ENCODE measurements at places on chromosomes 12 and 14. TPM values are rescaled to one million over a fixed set of nuclear protein-coding genes. Genes with fewer than 3 reads are reported as not detected.

CCDC197 gene
- not detected for total RNA-seq

RNASE4 gene
- 6.9 TPM for total RNA-seq

CLEC1B gene
- not detected for total RNA-seq

- no peak for DNase-seq
- no peaks in the 10 kb centered on the region for H3K36me3 ChIP-seq
- H3K4me1 ChIP-seq = no peaks in the 10 kb centered on the region
- no peak overlapping the region for H3K27ac ChIP-seq
- no peak overlapping the region for H3K4me3 ChIP-seq
- no peaks in the 10 kb centered on the region for H3K27me3 ChIP-seq
These were observed 50.5 kb downstream of the FAM222A start for GRCh38 chr12:109764123-109764522.

DNA sequence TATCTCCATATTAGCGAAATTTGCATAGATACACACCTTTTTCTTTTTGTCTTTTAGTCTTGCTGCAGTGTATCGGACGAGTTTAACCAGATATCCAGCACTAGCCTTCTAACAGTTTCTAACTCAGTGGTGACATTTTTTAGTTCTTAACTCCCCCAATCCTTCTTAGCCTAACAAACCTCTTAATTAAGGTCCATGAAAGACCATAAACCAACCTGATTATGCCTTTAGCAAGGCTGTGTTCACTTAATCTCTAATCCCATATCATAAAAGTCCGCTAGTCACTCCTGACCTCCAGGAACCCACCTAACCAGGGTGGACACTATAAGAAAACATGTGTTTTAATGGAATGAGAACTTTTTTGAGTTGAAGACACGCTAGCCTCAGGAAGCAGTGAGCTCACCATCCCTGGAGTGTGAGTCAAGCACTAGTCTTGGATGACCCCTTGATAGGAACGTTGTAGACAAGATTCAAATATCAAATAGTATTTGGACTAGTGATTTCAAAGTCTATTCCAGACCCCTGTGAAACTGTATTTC is 9.5 kb downstream of the CDKN1B start:
- peak; percentile 82 for DNase-seq
- no peaks in the 10 kb centered on the region for H3K27me3 ChIP-seq
- peaks cover 23% of the 10 kb centered on the region for H3K4me1 ChIP-seq

DNA sequence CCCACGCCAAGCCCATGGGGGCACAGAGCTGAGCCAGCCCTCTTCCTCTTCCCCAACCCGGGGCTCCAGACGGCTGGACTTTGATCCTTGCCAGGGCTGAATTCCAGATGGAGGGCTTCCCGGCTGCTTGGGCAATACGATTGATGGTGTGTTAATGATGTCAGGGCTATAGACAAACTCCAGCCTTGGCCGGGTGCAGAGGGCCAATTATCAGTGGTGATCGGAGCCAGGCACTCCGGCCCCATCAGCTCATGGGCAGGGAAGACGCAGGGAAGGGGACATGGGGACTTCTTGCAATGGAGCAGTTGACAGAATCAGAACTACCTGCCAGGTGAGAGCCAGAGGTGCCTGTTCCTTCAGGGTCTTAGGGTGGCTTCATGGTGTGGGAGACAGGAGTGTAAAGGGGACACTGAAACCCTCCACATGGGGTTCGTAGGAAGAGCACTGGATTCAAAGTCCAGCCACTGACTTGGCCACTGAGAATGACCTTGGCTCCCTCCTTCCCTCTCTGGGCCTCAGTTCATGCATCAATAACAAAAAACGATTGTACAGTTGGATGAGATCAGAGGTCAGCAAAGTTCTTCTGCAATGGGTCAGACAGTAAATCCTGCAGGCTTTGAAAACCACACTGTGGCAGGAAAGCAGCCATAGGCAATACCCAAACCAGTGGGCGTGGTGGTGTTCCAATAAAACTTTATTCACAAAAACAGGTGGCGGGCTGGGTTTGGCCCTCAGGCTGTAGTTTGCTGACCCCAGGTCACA is 333.7 kb downstream of the MED13L start:
- no peaks in the 10 kb centered on the region for H3K4me1 ChIP-seq
- no peaks in the 10 kb centered on the region for H3K36me3 ChIP-seq
- no peak overlapping the region for H3K4me3 ChIP-seq

DNA sequence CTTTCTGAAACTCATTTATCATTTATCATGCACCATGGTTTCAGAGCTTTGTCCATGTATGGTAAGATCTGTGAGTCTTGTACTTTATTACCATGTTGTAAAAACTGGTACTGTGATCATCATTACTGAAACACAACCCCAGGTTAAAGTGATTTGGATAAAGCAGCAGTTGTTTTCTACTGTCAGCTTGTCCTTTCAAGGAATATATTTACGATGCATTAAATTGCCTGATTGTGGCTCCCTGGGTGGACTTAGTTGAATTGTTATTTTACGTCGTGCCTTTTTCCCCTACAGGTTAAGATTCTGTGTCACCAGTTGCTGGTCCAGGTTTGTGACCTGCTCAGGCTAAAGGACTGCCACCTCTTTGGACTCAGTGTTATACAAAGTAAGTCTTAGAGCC is 46.1 kb downstream of the FRMD6 start:
- H3K4me1 ChIP-seq = no peaks in the 10 kb centered on the region
- no peaks in the 10 kb centered on the region for H3K27me3 ChIP-seq
- H3K36me3 ChIP-seq = peaks cover 15% of the 10 kb centered on the region
- no peak overlapping the region for H3K4me3 ChIP-seq

- H3K4me3 ChIP-seq = no peak overlapping the region
- H3K4me1 ChIP-seq = no peaks in the 10 kb centered on the region
- no peaks in the 10 kb centered on the region for H3K36me3 ChIP-seq
- H3K27me3 ChIP-seq = no peaks in the 10 kb centered on the region
These were observed 62.7 kb downstream of the FBXO34 start for GRCh38 chr14:55333711-55334485.

DNA sequence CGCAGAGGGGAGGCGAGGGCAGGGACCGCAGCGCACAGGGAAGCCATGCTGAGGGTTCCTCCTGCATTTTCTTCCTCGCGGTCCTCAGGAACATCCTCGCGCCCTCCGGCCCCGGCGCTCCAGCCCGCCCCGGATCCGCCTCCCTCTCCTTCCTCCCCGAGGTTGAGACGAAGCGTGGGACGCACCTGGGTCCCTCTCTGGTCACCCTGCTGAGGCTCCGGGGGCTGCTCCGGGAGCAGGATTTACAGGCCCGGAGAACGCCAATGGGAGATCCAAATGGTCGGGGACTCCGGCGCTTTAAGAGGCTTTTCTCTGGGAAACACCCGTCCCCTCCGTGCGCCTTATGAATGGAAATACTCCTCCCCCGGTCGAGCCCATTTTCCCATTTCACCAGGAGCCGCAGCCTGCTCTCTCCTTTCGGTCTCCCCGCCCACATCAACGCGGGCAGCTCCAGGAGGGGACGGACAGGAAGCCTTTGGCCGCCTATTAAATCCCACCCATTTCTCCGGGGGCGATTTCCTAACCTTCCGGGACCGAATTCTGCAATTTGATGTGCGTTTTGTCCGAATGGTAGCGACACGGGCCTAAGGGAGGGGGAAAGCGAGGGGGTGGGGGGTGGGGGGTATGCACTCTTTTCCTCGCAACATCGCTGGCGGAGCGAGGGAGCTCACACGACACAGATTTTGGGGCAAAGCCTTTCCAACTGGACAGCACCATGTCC is at the start of gene UNC79:
Gene UNC79, plus strand, starts transcription at position 625 of the 721 bp plus-strand sequence. Its CDS starts 91 bp downstream, at position 716.
- no peaks in the 10 kb centered on the region for H3K36me3 ChIP-seq
- H3K27me3 ChIP-seq = peaks cover 5% of the 10 kb centered on the region
- no peaks in the 10 kb centered on the region for H3K4me1 ChIP-seq
- no peak within 1 kb of the TSS for H3K27ac ChIP-seq
- no peak for DNase-seq

- no peak for DNase-seq
- no peak overlapping the region for H3K27ac ChIP-seq
- H3K4me3 ChIP-seq = no peak overlapping the region
- H3K4me1 ChIP-seq = no peaks in the 10 kb centered on the region
These were observed 261.9 kb downstream of the TMEM132D start for GRCh38 chr12:129641926-129642325.

DNA sequence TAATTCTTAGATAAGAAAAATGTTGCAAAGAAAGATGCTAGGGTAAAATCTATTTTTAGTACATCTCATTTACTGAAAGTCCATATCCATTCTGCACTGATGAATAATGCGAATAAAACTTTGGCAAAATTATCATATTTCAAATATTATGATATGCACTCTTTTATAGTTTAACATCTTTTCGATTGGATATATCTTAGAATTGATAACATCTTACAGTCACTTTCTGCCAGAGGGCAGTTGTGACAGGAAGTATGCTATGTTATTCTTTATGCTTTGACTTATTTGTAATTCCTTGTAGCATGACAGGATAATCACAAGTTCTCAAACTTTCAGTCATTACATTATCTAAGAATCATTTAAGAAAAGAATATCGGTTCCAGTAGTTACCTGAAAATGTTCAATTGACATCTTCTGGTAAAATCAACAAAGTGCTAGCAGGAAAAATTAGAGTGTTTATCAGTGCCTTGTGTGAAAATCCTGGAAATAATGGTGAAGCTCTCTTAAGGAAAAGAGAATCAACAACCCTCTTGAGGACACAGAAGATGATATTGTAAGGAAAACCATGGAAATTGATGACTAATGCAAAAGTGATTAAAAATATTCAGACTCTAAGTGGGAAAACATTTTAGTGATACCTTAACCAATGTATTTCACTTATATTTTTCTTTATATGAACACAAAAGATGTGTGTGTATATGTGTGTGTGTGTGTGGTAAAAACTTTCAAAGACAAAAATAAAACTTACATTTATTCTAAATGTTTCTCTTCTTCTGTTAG is 95.5 kb downstream of the SLC6A15 start:
- no peaks in the 10 kb centered on the region for H3K27me3 ChIP-seq
- H3K4me3 ChIP-seq = no peak overlapping the region
- no peak for DNase-seq
- no peaks in the 10 kb centered on the region for H3K4me1 ChIP-seq
- no peaks in the 10 kb centered on the region for H3K36me3 ChIP-seq

DNA sequence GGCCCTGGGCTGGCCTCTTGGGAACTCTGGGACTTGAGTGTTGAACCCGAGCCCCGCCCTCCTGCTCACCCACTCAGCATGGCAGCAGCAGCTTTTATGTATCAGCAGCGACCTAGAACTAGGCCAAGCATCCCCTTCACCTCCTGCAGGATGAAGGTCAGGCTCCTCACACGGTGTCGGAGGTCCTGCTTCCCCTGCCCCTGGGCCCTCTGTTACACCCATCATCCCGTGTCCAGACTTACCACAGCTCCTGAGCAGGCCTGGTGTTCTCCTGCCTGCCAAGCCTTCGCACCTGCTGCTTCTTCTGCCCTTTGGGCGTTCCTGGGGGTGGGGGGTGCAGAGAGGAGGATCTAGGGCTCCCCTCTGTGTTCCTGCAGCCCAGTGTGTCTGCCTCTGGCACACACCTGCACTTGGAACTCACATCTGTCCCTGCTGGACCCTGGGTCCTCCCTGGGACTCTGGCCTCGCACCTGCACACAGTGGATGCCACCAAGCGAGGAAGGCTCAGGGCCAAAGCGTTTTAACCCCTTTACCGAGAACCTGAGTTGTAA is 80.3 kb downstream of the PAPOLA start:
- no peaks in the 10 kb centered on the region for H3K4me1 ChIP-seq
- DNase-seq = no peak
- H3K27me3 ChIP-seq = peaks cover 4% of the 10 kb centered on the region
- no peaks in the 10 kb centered on the region for H3K36me3 ChIP-seq

DNA sequence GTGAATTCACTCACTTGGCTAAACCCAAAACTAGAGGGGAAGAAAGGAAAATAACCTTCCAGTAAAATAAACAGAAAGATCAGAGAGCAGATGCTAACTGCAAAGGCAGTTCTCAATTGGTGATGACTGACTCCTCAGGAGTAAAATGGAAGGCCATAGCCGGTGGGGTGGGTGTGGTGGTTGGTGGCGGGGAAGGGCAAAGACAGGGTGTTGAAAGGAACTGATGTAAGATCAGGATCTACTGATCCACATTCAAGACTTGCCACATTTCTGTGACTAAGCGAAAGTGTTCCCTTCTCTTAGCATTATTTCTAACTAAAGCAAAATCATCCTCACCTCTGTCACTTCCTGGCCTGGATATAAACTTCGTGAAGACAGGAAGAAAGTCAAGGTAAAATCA is 26.3 kb upstream of the TC2N start:
- DNase-seq = no peak
- H3K36me3 ChIP-seq = no peaks in the 10 kb centered on the region
- H3K4me3 ChIP-seq = no peak overlapping the region
- H3K27me3 ChIP-seq = no peaks in the 10 kb centered on the region
- no peaks in the 10 kb centered on the region for H3K4me1 ChIP-seq
- H3K27ac ChIP-seq = no peak overlapping the region

GRCh38 chr14:28102814-28103213 is 663.8 kb upstream of the FOXG1 start:
- no peak for DNase-seq
- H3K4me3 ChIP-seq = no peak overlapping the region
- no peaks in the 10 kb centered on the region for H3K27me3 ChIP-seq
- H3K27ac ChIP-seq = no peak overlapping the region
- H3K36me3 ChIP-seq = no peaks in the 10 kb centered on the region

DNA sequence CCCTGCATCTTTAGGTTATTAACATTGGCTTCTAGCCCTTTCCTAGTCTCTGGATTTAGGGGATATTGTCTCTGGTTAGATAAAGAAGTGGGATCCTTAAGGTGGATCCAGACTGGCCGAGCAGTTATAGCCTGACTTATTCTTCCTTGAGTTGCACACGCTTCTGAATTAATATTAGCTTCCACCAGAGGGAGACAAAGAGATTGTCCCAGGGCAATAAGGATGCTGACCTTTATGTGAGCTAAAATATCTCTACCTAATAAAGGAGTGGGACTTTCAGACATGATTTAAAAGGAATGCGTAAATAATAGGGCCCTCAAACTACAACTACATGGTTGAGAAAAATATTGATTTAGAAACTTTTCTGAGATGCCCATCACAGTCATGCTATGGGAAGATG is 139.7 kb downstream of the SLCO1B3 start:
- no peak overlapping the region for H3K4me3 ChIP-seq
- DNase-seq = peak; percentile 46
- no peaks in the 10 kb centered on the region for H3K4me1 ChIP-seq
- H3K27ac ChIP-seq = no peak overlapping the region

GRCh38 chr14:95227279-95227860 is 70.0 kb upstream of the DICER1 start:
- H3K4me3 ChIP-seq = no peak overlapping the region
- peaks cover 8% of the 10 kb centered on the region for H3K4me1 ChIP-seq
- H3K36me3 ChIP-seq = no peaks in the 10 kb centered on the region

- no peaks in the 10 kb centered on the region for H3K27me3 ChIP-seq
- no peak overlapping the region for H3K27ac ChIP-seq
- no peaks in the 10 kb centered on the region for H3K36me3 ChIP-seq
- no peak for DNase-seq
- H3K4me3 ChIP-seq = no peak overlapping the region
These were observed 184.7 kb downstream of the TBX5 start for GRCh38 chr12:114221136-114221833.

DNA sequence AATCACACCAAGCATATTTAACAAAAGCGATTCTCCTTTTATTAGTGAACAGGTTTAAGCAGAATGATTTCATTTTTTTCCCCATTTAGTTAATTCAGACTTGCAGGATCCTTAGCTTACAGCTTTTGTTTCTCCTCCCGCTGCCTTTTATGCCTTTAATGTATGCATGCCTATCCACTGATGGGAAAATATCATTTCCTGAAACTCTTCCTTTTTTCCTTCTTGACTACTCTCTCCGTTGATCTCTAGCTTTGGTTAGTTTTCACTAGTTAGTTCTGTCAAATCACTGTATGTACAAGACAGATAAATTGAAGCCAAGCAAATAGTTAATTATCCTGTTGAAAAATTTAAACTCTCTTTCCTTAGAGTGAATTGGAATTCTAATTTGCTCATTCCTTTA is 26.3 kb downstream of the NKX2-1 start:
- H3K4me3 ChIP-seq = no peak overlapping the region
- H3K27ac ChIP-seq = no peak overlapping the region
- no peaks in the 10 kb centered on the region for H3K4me1 ChIP-seq
- no peaks in the 10 kb centered on the region for H3K36me3 ChIP-seq
